ENCODE measurements at places on chromosomes 6 and 20.
A peak's percentile ranks its signal among the peaks of the same experiment; 100 is the strongest.

DNA sequence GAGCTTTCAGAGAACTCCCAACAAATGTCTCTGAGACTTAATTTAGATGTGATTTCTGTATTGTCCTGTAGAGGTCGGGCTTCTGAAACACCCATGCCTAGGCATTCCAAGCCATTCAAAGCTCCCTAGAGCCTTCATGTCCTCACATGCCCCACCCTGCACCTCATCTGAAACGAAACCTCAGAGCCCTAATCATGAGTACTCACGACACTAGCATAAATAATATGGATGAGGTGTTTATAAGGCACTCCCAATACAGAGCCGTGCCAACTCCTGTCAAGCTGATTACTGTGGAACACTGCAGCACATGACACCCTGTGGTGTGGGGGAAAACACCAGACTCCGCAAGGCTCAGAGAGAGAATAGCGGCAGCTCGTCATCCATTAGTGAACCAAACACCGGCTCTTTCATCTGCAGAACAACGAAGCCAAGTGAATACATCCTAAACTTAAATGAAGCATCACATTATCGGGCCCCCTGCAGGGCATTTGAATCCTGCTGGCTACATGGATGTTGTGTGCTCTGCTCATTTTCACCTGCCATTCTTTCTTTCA, 83.8 kb downstream of the FNDC1 start:
- peak; percentile 15 for DNase-seq

DNA sequence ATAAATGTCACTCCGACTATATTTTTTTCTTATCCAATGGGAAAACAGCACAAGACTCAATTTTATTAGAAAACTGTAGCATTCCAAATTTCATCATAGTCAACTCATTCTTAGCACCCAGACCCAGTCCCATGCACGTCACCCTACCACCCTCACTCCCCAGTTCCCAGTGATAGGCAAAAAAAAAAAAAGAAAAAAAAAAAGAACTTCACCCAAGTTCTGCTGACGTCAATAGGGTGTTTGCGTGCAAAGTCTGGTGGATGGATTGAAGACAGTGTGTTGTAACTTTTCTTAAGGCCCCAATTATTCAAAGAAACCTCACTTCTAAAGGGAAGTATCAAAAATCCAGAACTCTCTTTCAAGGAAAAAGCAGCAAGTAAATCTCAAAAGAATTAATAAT, 213.9 kb upstream of the PRDM1 start:
- DNase-seq = no peak

GRCh38 chr20:6920991-6921613, 153.6 kb downstream of the BMP2 start:
- DNase-seq = no peak

DNA sequence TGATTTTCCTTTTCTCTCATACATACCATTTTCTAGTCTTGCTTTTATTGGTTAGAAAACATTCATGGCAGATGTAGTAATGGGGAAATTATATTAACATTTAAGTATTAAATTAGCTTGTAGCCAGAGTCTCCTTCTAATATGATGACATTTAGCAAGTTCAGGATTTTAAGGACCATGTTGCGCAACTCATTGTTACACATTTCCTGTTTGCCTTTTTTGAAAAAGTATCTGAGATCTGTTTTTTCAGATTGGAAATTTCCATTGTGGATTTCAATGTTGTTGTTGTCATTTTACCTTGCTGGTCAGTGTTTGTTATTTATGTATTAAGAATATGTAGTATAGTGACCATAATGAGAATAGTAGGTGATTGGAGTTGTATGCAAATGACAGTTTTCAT, 38.7 kb downstream of the CDKAL1 start:
- DNase-seq = no peak

- DNase-seq = no peak
Observed at GRCh38 chr6:490251-491037, 98.9 kb downstream of the IRF4 start.

- DNase-seq = no peak
Observed at GRCh38 chr20:25008388-25009217, 16.1 kb upstream of the APMAP start.

GRCh38 chr20:46173652-46174468, 55.7 kb downstream of the CD40 start:
- no peak for DNase-seq

DNA sequence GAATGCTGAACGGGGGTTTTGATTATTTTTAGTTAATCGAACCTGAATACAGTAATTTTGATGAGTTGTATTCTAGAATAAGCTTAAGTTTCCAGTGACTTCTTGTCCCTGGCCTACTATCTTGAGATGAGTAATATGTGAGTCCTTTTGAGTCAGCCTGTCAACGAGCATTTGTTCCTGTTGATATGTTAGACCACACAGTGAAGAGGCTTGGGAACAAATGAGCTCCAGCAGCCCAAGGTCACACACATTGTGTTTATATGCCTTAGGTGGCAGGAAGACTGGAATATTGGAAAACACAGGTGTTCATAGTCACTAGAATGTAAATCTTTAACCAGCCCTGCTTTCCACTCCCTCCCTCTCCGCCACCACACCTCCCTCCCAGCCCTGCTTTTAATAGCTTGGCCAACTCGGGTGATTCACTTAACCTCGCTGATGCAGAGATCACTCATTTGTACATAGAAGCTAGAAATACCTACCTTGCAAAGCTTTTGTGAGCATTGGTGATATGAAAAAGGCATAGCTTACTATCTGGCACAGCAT, 9.1 kb downstream of the SMPDL3A start:
- no peak for DNase-seq

DNA sequence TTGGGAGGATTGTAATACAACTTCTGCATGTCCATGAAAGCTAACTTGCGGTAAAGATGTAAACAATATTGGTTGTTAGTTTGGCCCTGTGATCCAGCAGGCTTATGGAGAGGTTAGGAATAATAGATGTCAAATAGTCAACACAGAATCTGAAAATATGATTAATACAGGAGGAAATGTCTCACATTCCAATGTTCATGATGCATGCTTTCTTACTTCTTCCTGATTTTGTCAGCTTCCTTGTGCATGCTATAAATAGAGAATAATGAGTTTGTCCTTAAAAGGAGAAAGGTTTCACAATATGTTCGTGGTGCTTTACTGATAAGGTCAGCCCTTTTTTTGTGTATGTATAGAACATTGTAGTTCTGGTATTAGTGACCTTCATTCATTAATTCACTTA, 136.7 kb downstream of the MMUT start:
- DNase-seq = no peak

DNA sequence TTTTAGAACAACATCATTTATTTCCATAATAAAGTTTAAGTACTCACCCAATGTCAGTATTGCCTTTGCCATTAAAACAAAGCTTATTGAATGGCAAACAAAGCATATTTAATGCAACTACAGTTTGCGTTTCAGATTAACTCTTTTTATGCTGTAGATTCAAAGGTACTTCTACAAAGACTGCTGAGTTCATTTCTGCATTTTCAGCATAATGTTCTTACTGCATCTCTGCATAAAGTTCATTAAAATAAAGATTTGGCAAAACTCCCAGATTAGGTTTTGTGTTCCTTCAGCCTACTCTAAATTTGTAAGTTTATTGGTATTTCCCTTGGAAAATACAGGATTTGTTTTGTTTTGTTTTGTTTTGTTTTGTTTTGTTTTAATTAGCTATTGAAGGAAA, 359.4 kb downstream of the ADGRB3 start:
- no peak for DNase-seq

DNA sequence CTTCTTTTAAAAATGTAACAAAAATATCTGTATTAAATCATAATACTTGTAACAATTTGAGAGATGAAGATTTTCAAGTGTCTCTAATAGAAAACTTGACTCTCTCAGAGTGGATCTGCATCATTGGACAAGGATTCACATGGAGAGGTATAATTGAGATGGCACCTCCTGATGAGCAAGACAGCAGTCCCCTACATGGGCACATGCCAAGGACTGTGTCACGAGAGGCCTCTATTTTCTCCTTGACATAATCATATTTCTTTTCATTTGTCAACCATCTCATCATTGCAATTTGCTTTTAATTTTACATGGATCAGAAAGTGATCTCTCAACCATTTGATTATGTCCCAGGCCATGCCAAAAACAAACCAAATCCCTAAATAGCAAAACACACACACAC, 206.8 kb upstream of the THEMIS start:
- no peak for DNase-seq

GRCh38 chr6:3473773-3474172, 16.9 kb upstream of the SLC22A23 start:
- DNase-seq = no peak

DNA sequence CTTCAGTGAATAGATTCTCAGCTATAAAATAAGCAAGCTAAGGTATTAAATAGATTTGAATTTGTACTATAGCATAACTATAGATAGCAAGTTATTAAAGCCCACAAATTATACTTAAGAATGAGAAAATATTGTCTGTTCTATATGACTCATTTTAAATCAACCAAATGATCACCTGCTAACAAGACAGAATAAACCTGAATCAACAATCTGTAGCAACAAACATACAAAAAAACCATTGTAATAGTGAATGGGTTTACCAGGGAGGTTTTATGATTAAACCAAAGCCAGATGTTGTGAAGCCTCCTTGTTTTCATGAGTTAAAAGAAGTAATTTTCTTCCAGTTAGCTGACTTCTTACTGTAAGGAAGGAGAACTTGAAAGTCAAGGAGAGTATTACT, 71.9 kb upstream of the HTR1B start:
- DNase-seq = no peak

GRCh38 chr6:18101271-18101670, 21.2 kb downstream of the NHLRC1 start:
- no peak for DNase-seq

GRCh38 chr6:11229655-11230046, 2.8 kb downstream of the NEDD9 start:
- no peak for DNase-seq

DNA sequence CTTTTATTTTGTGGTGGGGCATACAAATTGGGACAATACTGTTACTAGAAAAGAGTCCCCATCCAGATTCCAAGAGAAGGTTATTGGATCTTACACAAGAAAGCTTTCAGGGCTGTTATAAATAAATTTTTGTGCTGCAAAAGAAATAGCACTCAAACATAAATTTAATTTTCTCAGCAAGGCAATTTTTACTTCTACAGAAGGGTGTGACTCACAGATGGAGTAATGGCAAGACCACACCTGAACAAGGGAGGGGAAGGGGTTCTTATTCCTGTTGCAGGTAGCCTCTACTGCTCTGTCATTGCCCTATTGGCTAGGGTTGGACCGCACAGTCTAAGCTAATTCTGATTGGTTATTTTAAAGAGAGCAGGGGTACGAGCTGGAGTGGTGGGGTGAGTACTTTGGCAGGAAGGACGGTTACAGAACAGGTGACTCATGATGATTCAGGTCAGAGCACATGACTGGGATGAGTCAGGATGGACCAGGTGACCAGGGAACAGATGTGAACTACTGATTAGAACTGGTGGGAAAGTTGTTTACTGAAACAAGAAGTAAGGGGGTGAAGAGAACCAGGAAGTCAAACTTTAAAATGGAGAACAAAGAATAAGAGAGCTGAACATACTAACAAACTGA, 41.1 kb downstream of the CNR1 start:
- no peak for DNase-seq

DNA sequence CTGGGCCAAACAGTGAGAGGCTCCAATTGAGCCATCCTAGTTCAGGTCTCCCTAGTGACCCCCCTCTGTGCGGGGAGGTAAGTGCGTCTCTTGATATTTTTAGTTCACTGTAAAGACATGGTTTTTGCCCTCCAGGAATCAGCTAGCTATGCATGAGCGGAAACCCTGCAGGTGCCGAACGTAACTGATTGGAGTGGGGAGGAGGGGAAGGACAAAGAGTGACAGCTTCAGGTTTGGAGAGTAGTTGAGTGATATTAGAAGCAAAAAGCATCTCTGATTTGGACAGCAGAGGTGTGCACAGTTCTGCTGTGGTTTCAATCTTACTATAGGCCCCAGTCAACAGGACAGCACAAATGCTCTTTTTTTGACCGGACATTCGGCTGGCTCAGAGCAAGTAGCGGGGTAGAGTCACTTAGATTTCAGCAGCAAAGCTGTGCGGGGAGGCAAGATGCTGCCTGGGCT, 31.8 kb downstream of the TBC1D7 start:
- no peak for DNase-seq

DNA sequence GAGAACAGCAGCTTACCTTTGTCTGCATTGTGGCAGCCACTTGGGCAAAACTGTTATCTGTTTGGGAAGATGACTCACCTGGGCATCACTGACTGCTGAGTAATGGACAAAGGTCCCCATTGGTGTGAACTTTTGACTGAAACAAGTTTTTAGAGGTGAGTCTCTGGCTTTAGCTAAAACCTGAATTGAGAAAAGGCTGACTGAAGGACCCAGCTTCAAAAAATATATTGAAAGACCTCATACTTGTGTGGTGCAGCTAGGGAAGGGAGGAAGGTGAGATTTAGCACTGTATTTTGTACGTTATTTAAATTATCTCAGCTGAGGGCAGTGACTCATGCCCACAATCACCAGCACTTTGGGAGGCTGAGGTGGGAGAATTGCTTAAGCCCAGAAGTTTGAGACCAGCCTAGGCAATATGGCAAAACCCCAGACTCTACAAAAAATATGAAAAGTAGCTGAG, 4.5 kb upstream of the CITED2 start:
- DNase-seq = no peak

- DNase-seq = no peak
Observed at GRCh38 chr6:40735121-40735520, 148.0 kb upstream of the LRFN2 start.

- no peak for DNase-seq
Observed at GRCh38 chr6:21864206-21864605, 270.7 kb downstream of the SOX4 start.

GRCh38 chr6:33592595-33593413, 12.7 kb upstream of the BAK1 start:
- no peak for DNase-seq

GRCh38 chr20:57759724-57760123, 49.9 kb upstream of the PMEPA1 start:
- no peak for DNase-seq

DNA sequence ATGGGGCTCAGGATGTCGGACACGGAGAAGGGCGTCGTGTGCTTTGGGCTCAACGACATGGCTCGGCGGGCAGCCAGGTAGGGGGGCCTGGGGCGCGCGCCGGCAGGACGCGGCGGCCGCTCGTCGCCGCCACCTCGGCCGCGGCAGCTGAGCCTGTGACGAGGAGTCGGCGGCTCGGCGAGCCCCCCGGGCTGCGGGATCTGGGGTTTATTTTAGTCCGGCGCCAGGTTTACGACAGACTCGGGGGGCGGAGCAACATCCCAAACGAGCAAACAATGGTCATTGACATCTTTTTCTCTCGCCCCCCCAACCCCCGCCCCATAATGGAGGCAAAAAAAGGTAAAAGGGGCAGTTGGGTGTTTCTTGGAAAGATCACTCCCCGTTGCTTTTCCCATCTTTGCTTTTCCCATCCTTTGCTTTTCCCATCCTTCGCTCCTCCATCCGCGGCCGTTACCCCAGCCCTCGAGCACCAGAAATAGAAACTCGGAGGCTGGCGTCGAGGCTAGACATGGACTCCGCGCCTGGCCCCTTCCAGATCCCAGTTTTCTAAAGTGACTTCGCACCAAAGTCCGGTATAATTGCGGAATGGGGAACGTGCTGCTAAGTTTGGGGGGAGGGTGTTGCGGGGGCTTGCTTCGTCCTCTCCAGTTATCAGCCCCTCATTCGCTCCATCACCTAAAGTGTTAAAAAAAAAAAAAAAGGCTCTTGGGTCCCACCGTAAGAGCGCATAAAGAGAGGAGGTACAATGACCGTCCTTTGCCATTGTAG, at the start of gene NKX2-4:
Gene NKX2-4 (minus strand): TSS at position 186 of the 768 bp plus-strand sequence. CDS start 127 bp downstream, at position 59.
- DNase-seq = no peak

Measured in GOT3 (cell line).